Dermis blood vessel endothelial cell (primary cell): ENCODE measurements at places on chromosomes 4 and X. TPM values are rescaled to one million over a fixed set of nuclear protein-coding genes. Genes with fewer than 3 reads are reported as not detected.

Gene CENPVL3
- total RNA-seq, result not detected in 2 replicates

Gene TRIM2
- total RNA-seq, result 8.6 and 12.6 TPM in 2 replicates

Gene BMP2K
- 95.1 and 138 TPM in 2 replicates for total RNA-seq

Gene C4orf51
- not detected in 2 replicates for total RNA-seq

Gene FANCB
- total RNA-seq, result 5.1 and 6.8 TPM in 2 replicates

Gene NXF2B
- not detected in 2 replicates for total RNA-seq
